NCI-H524 (cell line): ENCODE measurements at places on chromosomes 2 and 18.

GRCh38 chr2:28601616-28602015, 105.8 kb downstream of the PLB1 start:
- no peak for DNase-seq

GRCh38 chr2:36461039-36461681, 105.6 kb downstream of the CRIM1 start:
- no peak for DNase-seq

DNA sequence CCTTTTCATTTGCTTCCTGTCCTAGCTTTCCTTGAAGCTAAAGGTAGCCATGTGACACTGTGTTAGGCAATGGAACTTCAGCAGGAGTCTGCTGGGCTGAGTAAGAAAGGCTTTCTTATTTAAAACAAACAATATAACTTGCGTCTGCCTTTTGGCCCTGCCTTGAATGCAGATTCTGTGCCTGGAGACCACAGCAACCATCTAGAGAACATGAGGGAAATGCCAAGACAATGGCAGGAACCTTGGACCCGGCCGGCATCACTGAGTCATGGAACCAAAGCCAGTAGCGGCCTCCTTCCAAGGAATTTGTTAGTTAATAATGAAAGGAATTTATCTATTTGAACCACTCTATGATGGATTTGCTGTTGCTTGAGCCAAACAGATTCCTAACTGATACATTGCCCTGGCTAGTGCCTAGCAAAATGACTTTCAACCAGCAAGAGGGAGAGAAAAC, 207.5 kb upstream of the EPHA4 start:
- DNase-seq, result no peak

DNA sequence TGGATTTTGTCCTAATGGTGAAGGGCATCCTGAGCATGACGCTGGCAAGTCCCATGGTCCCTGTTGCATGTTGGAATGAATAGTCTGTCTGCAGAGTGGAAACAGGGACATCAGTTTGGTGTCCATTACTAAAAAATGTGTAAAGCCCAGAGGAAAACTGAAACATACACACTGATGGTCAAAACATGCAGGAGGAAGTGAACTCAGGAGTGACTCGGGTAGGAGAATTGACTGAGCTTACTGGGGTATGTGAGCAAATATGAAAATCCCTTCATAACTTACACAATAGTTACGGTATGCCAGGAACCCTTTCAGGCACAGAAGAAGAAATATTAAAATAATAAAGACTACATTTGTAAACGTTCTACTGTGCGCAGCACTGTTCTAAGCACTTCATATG, 5.6 kb upstream of the SOX11 start:
- no peak for DNase-seq

DNA sequence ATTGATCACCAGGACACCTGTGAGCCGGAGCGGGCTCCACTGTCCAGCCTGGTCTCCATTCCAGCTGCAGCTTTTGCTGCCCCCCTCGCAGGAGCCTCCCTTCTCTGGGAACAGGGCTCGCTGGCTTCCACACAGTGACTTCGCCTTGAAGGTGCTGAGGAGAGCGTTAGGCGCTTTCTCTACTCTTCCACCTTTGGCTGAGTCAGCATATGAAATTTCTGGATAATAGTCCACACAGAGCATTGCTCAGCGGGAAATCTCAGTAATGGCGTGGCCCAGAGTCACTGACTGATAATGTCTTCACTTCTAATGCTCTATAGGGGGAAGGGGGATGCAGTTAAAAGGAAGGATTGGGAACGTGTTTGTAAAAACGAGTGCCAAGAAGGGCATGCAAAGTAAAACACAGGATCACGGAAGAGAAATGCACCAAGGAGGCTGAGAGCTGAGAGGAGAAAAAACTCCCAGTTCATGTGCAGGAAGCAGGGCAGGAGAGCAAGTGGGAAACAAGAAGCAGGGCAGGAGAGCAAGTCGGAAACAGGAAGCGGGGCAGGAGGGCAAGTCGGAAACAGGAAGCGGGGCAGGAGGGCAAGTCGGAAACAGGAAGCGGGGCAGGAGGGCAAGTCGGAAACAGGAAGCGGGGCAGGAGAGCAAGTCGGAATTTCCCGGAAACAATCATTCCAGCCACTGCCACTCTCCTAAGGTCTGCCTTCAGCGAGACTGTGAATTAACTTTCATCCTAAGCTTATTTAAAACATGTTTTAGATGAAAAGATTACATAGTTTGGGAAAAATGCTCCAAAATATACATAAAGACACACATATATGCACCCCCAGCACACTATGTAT, 77.7 kb downstream of the MYT1L start:
- no peak for DNase-seq

DNA sequence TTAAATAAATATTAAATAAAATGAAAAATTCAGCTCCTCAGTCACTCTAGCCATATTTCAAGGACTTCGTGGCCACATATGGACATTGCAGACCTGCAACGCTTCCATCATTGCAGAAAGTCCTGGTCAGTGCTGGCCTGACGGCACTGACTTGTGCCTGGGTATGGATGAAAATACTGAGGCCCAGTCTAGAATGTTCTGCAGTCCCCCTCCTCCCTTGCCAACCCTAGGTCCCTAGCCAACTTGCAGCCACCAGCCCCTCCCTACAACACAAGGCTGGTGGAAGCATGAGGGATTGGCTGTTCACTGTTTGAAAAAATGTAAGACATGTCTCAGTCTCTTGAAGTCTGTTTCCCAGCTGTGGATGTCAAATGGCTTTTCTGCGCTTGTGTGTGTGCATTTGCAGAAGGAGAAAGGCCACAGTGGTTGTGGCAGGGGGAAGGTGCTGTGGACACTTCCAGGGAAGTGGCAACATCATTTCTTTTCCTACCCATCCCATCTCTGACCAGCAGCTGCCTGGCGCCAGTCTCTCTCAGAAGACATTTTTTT, 9.9 kb downstream of the IGFBP5 start:
- DNase-seq, result no peak

GRCh38 chr18:56157541-56157940, 480.9 kb downstream of the TXNL1 start:
- no peak for DNase-seq

GRCh38 chr2:72669121-72669520, 156.7 kb downstream of the EXOC6B start:
- DNase-seq, result no peak

DNA sequence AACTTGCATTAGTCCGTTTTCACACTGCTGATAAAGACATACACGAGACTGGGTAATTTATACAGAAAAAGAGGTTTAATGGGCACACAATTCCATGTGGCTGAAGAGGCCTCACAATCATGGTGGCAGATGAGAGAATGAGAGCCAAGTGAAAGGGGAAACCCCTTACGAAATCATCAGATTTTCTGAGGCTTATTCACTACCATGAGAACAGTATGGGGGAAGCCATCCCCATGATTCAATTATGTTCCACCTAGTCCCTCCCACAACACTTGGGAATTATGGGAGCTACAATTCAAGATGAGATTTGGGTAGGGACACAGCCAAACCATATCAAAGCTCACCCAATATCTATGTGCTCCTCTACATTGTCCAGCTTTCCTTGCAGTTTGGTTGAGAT, 16.0 kb upstream of the SERPINE2 start:
- no peak for DNase-seq

DNA sequence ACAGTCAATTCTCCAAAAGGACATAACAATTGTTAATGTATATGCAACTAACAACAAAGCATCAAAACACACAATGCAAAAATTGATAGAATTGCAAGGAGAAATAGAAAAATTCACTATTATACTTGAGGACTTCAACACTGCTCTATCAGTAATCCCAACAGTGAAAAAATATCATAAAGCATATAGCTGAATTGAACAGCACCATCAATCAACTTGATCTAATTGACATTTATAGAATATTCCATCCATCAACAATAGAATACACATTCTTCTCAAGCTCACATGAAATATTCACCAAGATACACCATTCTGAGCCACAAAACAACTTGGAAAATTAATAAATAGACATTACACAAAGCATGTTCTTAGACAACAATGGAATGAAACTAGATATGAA, 60.1 kb upstream of the ASXL3 start:
- DNase-seq, result no peak

- DNase-seq, result no peak
Measured at GRCh38 chr2:45889620-45890370, 238.3 kb downstream of the PRKCE start.
